Heart right ventricle (tissue), 16 donors: ENCODE measurements at places on chromosomes 16 and 17. TPM values are rescaled to one million over a fixed set of nuclear protein-coding genes. Genes with fewer than 3 reads are reported as not detected.
A peak's percentile ranks its signal among the peaks of the same experiment; 100 is the strongest.

GRCh38 chr16:11452746-11453389 is 107.6 kb downstream of the RMI2 start:
- H3K36me3 ChIP-seq, result no peaks in the 10 kb centered on the region
- peak overlapping the region; percentile 50 for H3K27ac ChIP-seq
- no peaks in the 10 kb centered on the region for H3K27me3 ChIP-seq
- no peak for DNase-seq
- H3K4me1 ChIP-seq, result no peaks in the 10 kb centered on the region
- H3K4me3 ChIP-seq, result no peak overlapping the region

The CDH15 gene
- not detected for total RNA-seq

The CA7 gene
- total RNA-seq, result not detected

The ABCC12 gene
- not detected for total RNA-seq

DNA sequence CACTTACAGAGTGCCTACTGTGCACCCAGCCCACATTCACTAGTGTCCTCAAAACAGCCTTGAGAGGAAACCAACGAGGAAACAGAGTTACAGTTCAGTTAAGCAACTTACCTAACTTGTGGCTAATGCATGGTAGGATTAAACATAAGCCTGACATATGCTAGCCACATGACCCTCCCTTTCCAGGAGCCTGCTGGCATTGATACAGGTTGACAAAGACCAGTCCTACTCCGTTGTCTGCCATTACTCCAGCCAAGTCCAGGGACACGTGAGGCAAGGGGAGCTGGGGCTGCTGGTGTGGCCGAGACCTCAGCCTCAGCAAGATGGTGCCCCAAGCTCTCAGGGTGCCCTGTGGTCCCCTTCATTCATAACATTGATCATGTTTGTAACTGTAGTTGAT is 37.9 kb downstream of the SNX20 start:
- no peaks in the 10 kb centered on the region for H3K4me1 ChIP-seq
- DNase-seq, result no peak
- H3K4me3 ChIP-seq, result no peak overlapping the region
- H3K27ac ChIP-seq, result no peak overlapping the region

DNA sequence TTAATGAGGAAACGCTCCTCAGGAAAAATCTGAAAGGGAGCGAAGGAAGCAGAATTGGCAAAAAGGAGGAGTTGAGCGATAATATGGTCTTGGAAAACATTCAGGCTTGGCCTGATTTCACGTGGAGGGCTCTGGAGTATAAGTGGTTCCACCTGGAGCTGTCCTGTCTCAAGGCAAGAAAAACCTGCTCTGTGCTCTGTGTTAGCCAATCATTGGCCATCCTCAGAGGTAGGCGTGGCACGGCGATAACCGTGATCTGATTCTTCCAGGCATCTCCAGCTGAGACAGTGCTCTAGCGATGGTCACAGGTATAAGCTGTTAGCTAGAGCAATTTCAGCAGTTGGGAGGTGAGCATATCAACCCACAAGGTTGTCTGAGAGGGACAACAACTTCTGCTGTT is 450.5 kb upstream of the MAF start:
- H3K4me3 ChIP-seq, result no peak overlapping the region
- H3K36me3 ChIP-seq, result no peaks in the 10 kb centered on the region
- DNase-seq, result no peak
- H3K4me1 ChIP-seq, result no peaks in the 10 kb centered on the region
- H3K27ac ChIP-seq, result no peak overlapping the region

- peaks cover 15% of the 10 kb centered on the region for H3K4me1 ChIP-seq
- H3K27ac ChIP-seq, result peak overlapping the region; percentile 0
- no peaks in the 10 kb centered on the region for H3K27me3 ChIP-seq
- H3K36me3 ChIP-seq, result peaks cover 77% of the 10 kb centered on the region
Measured at GRCh38 chr17:35614810-35615209, 27.7 kb downstream of the AP2B1 start.

DNA sequence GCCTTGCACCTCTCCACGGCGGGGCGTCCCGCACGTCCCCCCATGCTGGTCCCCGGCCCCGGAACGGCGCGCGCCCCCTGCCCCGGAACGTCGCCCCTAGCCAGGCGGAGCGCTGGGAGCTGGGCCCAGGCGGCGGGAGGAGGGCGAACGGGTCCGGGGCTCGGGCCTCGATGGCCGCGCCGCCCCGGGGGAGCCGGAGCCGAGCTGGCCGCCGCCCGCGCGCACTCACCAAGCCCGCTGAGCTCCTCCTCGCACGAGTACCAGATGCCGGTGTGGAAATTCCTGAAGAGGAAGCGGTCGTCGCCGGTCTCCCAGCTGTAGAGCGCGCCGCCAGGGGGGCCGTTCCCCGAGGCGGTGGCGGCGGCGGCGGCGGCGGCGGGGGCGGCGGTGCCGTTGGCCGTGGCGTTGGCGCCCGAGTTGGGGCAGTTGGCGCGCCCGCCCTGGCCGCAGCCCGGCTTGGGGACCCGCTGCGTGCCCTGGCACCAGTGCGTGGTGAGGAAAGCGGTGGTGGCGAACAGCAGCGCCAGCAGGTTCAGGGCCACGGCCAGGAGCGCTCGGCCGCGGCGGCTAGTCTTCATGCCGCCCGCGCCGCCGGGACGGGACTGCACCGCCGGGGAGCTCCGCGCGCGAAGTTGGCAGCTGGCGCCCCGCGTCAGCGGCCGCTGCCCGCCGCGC is 530 bp downstream of the GSG1L start:
- no peaks in the 10 kb centered on the region for H3K36me3 ChIP-seq
- H3K27ac ChIP-seq, result no peak overlapping the region
- peaks cover 1% of the 10 kb centered on the region for H3K4me1 ChIP-seq

DNA sequence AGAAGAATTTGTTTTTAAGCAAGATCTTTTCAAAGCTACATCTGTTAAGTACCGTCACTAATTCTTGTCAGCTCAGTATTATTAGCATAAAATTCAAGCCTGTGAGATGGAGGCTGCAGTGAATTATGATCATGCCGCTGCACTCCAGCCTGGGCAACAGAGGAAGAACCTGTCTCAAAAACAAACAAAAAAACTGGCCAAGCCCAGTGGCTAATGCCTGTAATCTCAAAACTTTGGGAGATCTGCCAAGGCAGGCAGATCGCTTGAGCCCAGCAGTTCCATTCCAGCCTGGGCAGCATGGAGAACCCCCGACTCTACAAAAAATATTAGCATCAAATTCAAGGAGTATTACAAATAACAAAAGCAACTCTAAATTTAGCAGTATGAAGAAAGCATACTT is 88.0 kb downstream of the STXBP4 start:
- no peak overlapping the region for H3K27ac ChIP-seq
- H3K36me3 ChIP-seq, result no peaks in the 10 kb centered on the region
- H3K4me1 ChIP-seq, result no peaks in the 10 kb centered on the region

GRCh38 chr17:37130984-37131446 is 182.3 kb downstream of the AATF start:
- DNase-seq, result no peak
- no peaks in the 10 kb centered on the region for H3K27me3 ChIP-seq
- H3K36me3 ChIP-seq, result peaks cover 17% of the 10 kb centered on the region

DNA sequence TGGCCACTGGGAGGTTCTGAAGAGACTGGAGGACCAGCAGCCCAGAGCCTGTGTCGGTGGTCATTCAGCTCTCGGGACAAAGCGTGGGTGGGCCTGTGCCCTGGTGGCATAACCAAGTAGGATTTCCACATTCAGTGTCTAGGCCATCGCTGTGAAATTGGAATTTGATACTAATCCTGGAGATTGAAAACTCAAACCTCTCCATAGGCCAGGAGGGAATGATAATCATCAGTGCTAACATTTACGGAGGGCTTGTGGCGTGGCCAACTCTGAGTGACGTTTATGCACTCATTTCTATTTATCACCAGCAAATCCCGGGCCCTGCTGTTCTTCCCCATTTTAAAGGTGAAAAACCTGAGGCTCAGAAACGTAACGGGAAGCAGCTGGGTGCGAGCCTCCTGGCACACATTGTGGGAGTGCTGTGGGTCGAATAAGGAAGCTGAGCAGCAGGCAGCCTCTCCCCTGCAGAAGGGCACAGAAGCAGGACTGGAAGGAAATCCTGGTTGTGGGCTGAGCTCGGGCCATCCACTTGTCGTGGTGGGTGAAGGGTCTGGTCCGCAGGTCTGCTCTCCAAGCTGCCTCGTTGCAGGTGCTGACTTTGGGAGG is 33.1 kb downstream of the RAI1 start:
- DNase-seq, result no peak
- peak overlapping the region; percentile 69 for H3K27ac ChIP-seq
- no peaks in the 10 kb centered on the region for H3K36me3 ChIP-seq
- H3K4me1 ChIP-seq, result peaks cover 64% of the 10 kb centered on the region
- H3K4me3 ChIP-seq, result no peak overlapping the region

GRCh38 chr16:11597235-11598095 is 10.7 kb upstream of the LITAF start:
- DNase-seq, result no peak
- H3K36me3 ChIP-seq, result no peaks in the 10 kb centered on the region
- H3K4me3 ChIP-seq, result no peak overlapping the region
- no peaks in the 10 kb centered on the region for H3K27me3 ChIP-seq
- H3K27ac ChIP-seq, result no peak overlapping the region
- peaks cover 16% of the 10 kb centered on the region for H3K4me1 ChIP-seq

DNA sequence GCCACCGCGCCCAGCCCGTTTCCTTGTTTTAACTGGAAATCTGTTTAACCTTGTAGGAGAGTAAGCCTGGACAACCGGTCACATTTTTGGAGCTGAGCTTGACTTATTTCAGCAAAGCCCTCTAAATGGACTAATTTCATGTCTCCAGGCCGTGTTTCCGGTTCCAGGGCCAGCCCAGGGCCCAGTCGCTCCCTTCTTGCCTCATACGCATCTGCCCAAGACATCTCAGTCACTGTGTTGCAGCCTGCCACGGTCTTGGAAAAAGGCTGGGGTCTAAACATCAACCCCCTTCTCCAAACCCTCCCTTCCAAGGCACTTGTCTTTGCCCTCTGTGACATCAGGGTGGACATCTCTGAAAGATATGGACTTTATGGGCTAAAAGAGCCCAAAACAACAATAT is 18.9 kb downstream of the PLEKHG4 start:
- no peak overlapping the region for H3K4me3 ChIP-seq
- DNase-seq, result no peak
- no peaks in the 10 kb centered on the region for H3K36me3 ChIP-seq
- peaks cover 16% of the 10 kb centered on the region for H3K4me1 ChIP-seq

DNA sequence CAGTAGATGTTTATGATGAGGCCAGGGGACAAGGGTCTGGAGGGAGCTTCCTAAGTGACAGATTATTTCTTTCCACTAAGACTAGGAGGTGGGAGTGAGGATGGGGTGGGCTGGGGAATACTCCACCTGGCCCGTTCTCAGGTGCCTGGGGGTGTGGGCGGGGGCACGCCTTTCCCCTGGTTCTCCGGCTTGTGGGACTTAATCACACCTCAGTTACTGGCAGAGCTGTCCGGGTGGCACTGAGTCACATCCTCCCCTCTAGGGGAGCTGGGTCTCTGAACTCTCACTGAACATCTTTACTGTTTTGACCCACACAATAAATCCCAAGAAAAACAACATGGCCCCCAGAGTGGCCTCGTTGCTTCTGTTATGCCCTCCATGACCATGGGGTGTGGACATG is 332.8 kb downstream of the MAF start:
- H3K4me3 ChIP-seq, result no peak overlapping the region
- no peak for DNase-seq
- no peaks in the 10 kb centered on the region for H3K4me1 ChIP-seq
- peaks cover 5% of the 10 kb centered on the region for H3K27me3 ChIP-seq
- H3K27ac ChIP-seq, result no peak overlapping the region

The CD300E gene
- total RNA-seq, result 0.34 TPM

DNA sequence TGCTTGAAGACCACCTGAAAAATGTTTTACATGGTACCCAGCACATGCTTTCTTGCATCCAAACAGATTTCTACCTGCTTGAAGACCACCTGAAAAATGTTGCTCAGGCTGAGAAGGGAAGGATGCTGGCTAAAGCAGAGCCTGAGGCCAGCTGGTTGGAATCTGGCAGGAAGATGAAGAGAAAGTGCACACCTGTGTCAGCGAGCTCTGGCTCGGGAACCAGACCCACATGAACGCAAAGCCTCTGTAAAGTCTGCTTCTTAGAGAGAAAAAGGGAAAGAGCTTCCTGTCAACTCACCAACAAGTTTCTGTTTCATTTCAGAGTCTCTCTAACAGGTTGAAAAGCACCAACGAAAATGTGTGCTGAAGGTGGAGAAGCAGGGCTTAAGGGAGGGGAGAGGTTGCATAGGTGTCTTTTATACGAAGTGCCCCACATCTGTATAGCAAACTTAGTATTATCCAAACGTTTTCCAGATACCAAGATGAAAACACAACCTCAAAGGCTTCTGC is 226.0 kb downstream of the TOX3 start:
- no peaks in the 10 kb centered on the region for H3K4me1 ChIP-seq
- no peak for DNase-seq
- no peaks in the 10 kb centered on the region for H3K27me3 ChIP-seq
- no peak overlapping the region for H3K4me3 ChIP-seq

GRCh38 chr16:15966836-15967546 is 17.6 kb downstream of the ABCC1 start:
- DNase-seq, result no peak
- no peaks in the 10 kb centered on the region for H3K27me3 ChIP-seq
- no peak overlapping the region for H3K4me3 ChIP-seq
- H3K27ac ChIP-seq, result no peak overlapping the region

DNA sequence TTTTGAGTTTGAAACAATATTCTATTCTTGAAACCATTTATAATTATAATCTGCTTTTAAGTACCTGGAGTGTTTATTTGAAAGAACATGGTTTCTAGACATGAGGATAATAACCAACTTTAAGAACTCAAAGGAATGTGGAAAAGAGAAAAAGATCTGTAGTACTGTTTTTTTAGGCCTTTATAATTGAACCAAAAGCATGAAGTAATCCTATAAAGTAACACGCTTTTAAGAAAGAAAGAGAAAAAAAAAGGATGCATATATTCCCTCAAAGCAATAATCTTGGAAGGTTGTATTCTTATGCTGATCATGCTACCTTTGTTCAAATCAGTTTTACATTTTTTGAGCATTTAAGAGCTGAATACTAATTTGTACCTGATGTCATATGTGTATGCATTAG is 54.0 kb upstream of the RHBDL3 start:
- H3K4me3 ChIP-seq, result no peak overlapping the region
- no peaks in the 10 kb centered on the region for H3K4me1 ChIP-seq
- no peaks in the 10 kb centered on the region for H3K27me3 ChIP-seq
- no peak overlapping the region for H3K27ac ChIP-seq
- DNase-seq, result no peak
- H3K36me3 ChIP-seq, result peaks cover 4% of the 10 kb centered on the region

DNA sequence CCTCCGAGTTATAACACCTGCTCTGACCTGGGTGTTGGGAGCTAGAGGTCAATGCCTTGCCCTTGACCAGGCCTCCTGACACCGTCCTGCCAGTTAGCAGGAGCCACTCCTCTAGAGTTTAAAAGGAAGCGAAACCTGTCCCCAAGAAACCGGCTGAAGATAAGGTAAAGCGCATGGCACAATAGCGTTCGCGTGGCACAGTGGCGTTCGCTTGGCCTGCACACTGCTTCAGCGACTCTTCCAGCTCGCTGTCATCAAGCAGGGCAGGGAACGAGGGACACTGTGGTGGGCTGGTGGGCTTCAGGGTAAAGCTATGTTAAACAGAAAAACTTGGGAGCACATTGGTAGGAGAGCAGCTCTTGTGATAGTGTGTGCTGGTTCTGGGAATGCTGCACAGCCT is 28.2 kb upstream of the ETV4 start:
- H3K27ac ChIP-seq, result no peak overlapping the region
- peaks cover 14% of the 10 kb centered on the region for H3K4me1 ChIP-seq
- no peaks in the 10 kb centered on the region for H3K36me3 ChIP-seq
- DNase-seq, result no peak
- no peak overlapping the region for H3K4me3 ChIP-seq
